ENCODE measurements at places on chromosomes 3 and 15. TPM values are rescaled to one million over a fixed set of nuclear protein-coding genes. Genes with fewer than 3 reads are reported as not detected.

Gene C3orf70
- 14.2 TPM for total RNA-seq

- no peak for DNase-seq
These were observed 30.4 kb upstream of the RARRES1 start for GRCh38 chr3:158762701-158763100.

- no peak for DNase-seq
These were observed 141.6 kb downstream of the DNAJB8 start for GRCh38 chr3:128324911-128325592.

DNA sequence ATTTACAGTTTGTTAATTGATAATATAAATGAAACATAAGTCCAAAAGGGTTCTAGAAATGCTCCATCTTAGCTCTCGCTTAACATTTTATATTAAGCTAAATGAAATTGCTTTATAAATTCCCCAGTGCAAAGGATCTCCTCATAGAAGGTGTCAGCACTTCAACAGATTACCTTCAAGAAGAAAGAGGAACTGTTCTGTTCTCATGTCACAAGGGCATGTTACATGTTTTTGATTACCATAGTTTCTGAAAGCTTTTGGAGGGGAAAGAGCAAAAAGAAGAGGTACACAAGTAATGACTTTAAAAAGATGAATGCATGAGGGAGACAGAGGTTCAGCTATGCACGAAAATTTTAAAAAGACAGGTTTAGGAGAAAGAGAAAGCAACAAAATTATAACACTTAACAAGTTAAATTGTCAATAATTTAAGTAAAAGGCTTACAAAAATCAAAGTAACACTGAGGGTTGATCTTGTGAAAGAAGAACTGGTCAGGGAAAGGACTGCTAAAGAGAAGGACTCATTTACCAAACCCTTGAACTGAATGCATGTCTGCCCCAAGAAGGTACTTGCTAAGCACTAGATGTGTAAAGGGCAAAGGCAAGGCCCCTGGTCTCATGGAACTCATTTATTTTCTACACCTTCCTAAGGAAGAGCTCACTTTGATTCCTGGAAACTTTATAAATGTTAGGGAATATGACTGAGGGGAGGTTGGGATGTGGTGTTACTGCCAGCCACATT is 45.1 kb downstream of the CCDC191 start:
- DNase-seq = no peak
